ENCODE measurements at places on chromosomes 5 and 9.

DNA sequence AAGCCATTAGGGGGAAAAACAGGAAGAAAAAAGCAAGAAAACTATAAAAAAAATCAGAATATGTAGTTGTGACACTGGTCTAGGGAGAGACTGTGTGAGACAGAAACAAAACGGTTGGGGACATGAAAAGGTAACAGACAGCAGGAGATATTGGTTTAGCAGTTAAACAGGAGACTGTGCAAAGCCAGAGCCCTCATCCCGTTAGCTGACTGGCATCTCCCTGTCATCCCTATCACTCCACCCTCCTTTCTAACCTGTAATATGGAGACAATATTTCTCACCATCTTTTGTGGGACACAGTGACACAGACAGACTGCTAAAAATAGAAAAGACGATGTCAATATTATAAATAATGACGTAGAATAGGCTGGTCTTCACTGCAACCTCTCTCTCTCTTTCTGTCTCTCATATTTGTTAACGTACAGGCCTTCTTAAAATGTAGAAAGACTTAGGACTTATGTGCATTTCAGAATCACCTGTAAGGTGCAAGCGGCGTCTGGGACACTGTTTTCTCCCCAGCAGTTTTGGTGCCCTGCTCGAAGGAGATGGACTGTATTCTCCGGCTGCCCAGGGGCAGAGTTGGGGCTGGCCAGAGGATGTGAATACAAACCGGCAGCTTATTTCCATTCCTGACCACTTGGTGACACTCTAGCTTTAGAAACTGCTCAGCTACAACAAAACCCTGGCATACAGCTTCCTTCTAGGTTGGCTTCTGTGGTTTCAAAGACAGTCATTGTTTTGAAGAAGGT lies 190.6 kb downstream of the MAT2B start:
- no peak for DNase-seq

GRCh38 chr9:126704157-126704891 lies 90.6 kb downstream of the LMX1B start:
- no peak for DNase-seq

DNA sequence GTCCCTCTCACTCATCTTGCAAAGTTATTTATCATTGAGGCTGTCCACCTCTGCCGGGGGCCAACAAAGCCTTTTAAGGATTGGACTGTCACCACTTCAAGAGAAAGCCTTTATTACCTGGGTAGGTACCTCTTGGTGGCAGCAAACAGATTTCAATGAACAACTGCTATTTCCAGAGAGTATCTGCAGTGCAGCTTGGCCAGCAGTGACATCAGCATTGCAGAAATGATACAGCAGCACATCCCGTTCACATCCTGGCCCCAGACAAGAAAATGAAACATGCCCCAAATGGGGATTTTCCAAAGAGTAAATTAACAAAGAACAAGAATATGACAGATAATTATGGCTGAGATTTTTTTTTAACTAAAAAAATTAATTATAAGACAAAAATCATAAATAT lies 2.3 kb upstream of the SPATA6L start:
- DNase-seq, result no peak

DNA sequence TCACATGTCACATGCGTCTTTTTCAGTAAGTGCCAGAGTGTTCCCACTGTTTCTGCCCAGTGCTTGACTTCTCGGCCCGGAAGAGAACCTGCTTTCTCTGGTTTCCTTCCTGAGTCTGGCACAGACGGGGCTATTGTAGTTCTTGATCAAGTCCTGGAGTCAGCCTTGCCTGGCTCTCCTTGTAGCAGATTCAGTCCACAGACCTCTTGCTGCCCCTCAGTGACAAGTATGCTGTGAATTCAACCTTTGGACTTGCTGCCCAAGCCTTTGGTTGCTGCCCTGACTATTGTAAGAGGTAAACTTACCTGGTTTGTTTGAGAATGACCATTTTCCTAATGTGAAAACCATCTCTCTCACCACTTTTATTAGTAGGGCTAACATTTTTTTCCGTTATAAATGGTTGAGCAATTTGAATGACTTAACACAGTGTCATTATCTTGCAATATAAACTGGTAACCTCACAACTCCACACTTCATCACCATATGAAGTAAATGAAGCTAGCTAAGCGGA lies 24.7 kb downstream of the ZBTB34 start:
- DNase-seq, result no peak

GRCh38 chr9:105069285-105069684 lies 141.3 kb upstream of the ABCA1 start:
- DNase-seq, result no peak

DNA sequence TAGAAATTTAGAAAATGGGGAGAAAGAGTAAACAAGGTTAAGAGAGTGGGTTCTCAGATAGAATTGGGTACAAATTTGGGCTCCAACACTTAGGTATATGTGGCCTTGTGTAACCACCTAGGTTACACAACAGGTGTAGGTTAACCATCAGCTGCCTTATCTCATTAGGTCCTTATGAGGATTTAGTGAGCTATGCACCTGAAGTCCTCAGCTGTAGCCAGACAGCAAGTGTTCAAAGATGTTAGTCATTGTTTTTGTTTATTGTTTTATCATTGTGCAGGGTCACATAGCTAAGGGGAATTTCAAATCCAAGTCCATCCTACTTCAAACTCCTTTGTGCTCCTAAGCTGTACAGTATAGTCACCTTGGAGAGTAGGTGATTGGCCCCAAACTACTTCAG lies 970 bp upstream of the TRIM32 start:
- DNase-seq, result no peak

GRCh38 chr5:138339091-138339456 lies 1.0 kb downstream of the FAM53C start:
- no peak for DNase-seq

DNA sequence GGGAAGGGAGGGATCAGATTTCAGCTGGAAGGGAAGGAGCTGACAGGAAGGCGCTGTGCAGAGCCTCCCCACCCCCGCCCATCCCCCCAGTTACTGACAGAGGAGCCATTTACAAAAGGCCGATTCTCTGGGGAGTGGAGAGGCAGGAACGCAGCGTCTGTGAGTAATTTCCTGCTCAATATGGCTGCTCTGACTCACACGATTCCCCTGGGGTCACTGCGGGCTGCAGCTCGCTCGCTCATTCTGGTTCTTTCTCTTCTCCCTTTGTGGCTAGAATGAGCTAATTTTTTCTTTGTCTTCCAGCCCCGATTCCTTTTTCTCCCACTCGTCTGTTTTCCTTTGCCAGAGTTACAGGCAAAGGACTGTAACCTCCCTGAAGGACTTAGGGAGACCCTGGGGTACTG lies 28.8 kb downstream of the PTPA start:
- DNase-seq, result peak; percentile 81

DNA sequence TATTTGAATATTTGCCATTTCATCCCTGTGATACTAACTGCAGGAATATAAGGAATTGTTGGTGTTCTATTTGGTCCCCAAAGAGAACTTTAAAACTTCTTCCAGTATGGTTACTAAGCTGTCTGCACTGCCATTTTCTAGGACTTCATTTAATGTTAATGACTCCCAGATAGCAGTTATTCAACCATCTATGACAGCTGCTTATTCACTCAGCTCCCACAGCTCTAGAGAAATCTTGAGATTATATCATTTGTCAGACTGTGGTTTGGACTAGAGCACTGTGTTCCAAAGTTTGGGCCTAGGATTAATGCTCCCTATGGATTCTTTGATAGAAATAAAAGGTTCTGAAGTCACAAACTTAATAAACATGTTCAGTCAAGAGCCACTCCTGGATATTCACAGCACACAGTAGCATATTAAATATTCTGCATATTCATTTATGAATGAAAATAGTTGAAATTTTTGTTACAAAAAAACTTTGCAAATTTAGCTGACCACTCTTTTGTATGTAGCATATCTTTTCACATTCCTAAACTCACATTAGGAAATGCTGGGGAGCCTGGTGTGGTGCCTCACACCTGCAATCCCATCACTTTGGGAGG lies 173.7 kb downstream of the NFIB start:
- DNase-seq, result no peak

- DNase-seq, result no peak
These were observed 12.9 kb downstream of the FLT4 start for GRCh38 chr5:180636403-180637075.

- no peak for DNase-seq
These were observed 8.6 kb downstream of the SCGB3A2 start for GRCh38 chr5:147887026-147887627.

- DNase-seq, result no peak
These were observed 9.0 kb downstream of the FOCAD start for GRCh38 chr9:20693068-20693467.

- no peak for DNase-seq
These were observed at the start of gene NTRK2 for GRCh38 chr9:84669288-84670137. TSS of gene NTRK2 (plus strand) at chr9:84669729. CDS start at chr9:84670749, 1,020 bp downstream.

GRCh38 chr5:90534922-90535321 lies 5.5 kb upstream of the LYSMD3 start:
- DNase-seq, result no peak

GRCh38 chr9:87109231-87109631 lies 161.9 kb upstream of the GAS1 start:
- DNase-seq, result no peak

DNA sequence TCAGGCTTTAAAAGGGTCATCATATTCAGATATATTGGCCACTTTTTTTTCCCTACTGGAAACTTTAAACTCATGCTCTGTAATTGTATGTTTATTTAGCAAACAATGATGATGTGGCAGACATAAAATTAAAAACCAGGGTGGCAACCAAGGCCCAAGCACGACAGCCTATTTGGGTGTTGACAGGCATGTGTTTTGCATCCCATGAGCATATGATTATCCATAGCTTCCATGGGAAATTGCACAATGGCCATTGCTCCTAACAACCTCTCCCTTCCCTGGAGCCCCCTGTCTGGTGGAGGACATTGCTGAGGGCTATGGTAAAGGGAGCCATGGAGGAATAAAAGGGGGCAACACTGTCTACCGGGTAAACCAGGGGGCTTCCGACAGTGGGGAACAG lies 134.7 kb downstream of the GAS1 start:
- no peak for DNase-seq

DNA sequence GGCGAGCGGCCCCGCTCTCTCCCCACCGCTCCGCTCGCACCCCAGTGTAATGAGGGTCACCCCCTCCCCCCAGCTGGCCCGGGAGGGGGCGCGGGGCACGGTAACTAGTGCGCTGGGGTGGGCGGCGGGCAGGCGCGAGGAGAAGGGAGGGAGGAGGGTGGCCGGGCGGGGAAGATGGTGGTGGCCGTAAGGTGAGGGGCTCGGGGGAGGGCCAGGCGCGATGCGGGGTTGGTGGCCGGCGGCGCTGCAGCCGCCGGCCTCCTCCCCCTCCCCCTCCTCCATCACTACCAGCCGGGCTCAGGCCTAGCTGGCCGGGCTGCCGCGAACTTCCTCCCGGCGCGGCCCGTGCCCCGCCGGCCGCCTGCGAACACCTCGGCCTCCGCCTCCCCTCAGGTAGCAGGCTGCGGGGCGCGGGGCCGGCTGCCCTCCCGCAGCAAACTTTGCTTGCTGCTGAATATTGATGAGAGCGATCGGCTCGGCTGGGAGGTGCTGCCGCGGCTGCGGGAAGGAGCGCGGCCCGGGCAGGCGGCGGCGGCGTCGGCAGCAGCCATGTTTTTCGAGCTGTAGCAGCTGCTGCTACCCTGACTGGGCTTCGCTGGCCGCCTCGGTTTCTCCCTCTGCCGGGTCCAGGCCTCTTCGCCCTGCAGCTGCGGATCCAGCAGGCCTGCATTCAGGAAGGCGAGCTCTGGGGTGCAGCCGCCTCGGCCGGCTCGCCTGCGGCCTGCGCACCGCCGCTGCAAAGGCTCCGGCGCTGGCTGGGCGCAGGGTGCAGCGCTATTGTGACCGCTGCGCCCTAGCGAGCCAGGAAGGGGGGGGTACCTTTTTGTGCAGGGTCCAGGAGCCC lies 502 bp downstream of the NSD1 start:
- DNase-seq, result no peak

DNA sequence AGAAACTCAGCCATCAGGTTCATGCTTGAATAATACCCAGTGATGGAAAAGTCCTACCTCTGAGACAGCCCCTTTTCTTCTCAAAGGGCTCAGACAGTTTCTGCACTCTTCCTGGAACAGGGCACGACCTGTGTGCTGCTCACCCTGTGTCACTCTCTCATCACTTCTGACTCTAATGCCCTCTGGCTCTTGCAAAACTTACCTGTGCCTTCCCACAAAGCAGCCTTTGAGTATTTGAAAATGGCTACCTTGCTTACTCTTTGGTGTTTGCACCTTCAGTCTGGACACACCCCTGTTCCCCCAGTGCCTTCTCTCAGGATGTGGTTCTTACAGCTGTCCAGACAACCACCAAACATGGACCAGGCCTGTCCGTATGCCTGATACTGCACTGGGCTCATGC lies 171.4 kb downstream of the GRIA1 start:
- DNase-seq, result no peak

DNA sequence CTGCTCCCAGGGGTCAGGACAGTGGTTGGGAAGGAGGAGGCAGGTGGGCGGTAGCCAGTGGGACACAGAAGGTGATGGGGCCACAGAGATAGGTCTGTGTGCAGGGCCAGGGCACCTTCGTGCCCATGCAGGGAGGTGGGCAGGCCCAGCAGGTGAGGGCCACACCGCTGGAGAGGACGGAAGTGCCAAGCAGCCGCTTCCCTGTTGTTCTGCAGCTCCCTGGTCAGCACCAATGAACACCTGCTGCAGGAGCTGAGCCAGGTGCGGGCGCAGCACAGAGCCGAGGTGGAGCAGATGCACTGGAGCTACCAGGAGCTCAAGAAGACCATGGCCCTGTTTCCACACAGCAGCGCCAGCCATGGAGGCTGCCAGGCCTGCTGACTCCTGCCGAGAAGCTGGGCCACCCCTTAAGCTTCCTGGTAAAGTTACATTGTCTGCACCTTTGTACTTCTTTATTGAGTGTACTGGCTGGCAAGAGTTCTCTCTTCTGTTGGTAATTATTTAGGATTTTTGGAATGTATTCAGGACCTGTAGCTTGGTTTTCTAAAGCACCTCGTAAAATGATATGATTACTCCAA lies 40.3 kb downstream of the TPPP start:
- DNase-seq, result no peak

DNA sequence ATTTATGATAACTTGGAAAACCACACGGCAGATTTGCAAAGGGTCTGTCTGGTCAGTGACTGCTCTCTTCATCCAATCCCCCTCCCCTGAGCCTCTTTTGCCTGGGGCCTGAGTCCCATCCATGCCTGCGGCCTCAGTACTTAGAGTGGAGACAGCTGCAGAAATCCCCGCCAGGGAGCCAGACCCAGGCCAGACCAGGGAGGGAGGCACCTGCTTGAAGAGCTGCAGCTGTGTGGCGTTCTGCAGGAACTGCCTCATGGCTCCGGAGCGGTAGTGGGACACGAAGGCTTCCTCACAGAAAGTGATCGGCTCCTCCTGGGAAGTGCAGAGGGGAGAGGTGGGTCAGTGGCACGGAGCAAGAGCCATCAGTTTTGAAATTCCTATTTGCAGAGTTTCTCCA lies 101.6 kb downstream of the CRB2 start:
- DNase-seq, result no peak

DNA sequence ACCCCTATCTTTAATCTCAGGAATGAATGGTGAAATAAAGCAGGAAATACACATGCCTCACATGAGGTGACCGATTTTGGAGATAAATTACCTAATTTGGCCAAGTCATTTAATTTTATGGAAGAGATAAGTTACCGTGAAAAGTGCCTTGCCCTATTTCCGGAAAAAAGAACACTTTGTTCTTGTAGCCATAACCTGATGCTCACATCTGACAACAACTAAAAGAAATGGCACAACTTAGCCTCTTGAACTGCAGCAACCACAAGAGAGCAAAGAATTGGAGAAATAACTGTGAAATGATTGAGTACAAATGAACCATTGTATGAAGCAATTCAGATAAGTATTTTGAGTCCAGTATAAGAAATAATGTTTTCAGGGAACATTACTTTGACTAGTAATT lies 628.1 kb upstream of the TYRP1 start:
- no peak for DNase-seq

- DNase-seq, result no peak
These were observed 36.2 kb upstream of the MEGF9 start for GRCh38 chr9:120750421-120750820.
